Immature natural killer cell (primary cell): ENCODE measurements at places on chromosomes 2 and 18.
A peak's percentile ranks its signal among the peaks of the same experiment; 100 is the strongest.

DNA sequence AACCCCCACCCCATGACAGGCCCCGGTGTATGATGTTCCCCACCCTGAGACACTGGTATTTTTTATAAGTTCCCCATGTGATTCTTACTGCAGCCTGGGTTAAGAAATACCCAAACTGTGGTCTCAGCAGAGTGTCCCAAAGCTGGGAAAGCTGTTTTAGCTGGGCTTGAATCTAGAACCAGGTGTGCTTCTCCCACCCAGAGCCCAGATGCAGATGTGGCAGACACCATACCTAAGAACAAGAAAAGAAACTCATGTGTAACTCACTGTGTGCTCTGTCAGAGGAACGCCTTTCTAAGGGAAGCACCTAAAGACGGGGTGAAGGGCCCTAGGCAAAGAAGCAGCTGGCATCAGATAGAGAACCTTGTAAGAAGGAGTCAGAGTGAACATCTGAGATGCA is 23.9 kb downstream of the DOK1 start:
- H3K27ac ChIP-seq, result no peak overlapping the region
- H3K4me3 ChIP-seq, result no peak overlapping the region
- H3K4me1 ChIP-seq, result peaks cover 14% of the 10 kb centered on the region
- peaks cover 11% of the 10 kb centered on the region for H3K27me3 ChIP-seq
- no peaks in the 10 kb centered on the region for H3K36me3 ChIP-seq

GRCh38 chr2:98634406-98635092 is 26.2 kb downstream of the UNC50 start:
- H3K27me3 ChIP-seq, result peaks cover 6% of the 10 kb centered on the region
- H3K4me1 ChIP-seq, result peaks cover 76% of the 10 kb centered on the region
- peak overlapping the region; percentile 83 for H3K4me3 ChIP-seq
- peak; percentile 70 for DNase-seq

DNA sequence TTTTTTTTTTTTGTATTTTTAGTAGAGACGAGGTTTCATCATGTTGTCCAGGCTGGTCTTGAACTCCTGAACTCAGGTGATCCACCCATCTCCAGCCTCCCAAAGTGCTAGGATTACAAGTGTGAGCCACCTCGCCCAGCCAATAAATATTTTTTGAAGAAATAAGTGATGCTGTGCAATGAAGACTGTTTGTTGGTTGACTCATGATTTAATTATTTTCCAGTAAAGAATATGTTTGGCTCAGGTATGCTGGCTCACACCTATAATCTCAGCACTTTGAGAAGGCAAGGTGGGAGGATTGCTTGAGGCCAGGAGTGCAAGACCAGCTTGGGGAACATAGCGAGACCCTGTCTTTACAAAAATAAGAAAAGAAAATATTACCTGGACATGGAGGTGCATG is 41.8 kb upstream of the LPIN2 start:
- H3K4me3 ChIP-seq, result no peak overlapping the region
- H3K27ac ChIP-seq, result no peak overlapping the region
- peaks cover 37% of the 10 kb centered on the region for H3K4me1 ChIP-seq
- no peaks in the 10 kb centered on the region for H3K36me3 ChIP-seq
- H3K27me3 ChIP-seq, result no peaks in the 10 kb centered on the region

- no peak overlapping the region for H3K4me3 ChIP-seq
- no peak overlapping the region for H3K27ac ChIP-seq
- H3K27me3 ChIP-seq, result peaks cover 8% of the 10 kb centered on the region
- DNase-seq, result no peak
- peaks cover 14% of the 10 kb centered on the region for H3K4me1 ChIP-seq
Measured at GRCh38 chr2:219638217-219638947, 11.0 kb downstream of the SLC4A3 start.

DNA sequence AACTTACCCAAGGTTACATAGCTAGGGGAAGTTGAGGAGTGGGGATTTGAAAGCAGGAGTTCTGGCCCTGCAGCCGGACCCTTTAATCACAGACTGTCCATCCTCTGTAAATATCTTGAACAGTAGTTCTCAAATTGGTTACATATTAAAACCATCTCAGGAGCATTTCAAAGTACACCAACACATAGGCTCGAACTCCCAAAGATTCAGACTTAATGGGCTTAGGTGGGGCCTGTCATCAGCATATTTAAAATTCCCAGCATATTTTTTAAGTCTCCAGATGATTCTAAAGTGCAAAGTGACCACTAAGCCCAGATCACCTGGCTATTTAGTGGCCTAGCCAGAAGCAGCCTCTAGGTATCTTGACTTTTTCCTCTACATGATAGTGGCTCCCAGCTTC is 192.2 kb downstream of the ZNF385B start:
- DNase-seq, result no peak
- H3K4me1 ChIP-seq, result no peaks in the 10 kb centered on the region
- no peaks in the 10 kb centered on the region for H3K27me3 ChIP-seq
- H3K36me3 ChIP-seq, result no peaks in the 10 kb centered on the region
- no peak overlapping the region for H3K27ac ChIP-seq

DNA sequence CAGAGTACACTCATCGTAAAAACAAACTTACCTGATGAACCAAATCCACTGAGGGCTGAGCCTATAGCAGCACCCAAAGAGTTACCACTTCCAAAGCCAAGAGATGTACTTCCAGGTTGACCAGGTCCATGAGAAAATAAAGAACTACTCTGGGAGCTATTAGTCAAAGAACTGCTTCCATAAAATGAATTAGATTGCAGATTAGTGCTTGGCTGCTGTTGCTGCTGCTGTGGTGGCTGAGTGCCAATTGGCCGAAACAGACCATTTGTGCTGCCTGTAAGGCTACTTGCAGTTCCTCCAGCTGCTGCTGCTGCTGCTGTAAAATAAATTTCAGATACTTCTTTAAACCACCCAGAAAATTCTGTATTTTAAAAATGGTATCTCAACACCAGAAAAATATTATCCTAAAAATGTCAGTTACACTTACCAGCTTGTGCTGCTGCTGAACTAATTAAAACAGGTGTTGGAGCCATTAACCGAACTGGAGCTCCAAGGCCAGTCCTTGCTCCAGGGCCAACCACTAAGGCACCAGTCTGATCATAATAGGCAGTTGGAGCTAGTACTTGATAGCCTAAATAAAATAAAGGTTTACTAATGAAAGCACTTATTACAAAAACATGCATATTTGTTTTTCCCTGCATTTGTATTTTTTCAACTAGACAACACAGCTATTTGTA is 58.1 kb upstream of the SDC1 start:
- H3K27me3 ChIP-seq, result no peaks in the 10 kb centered on the region
- no peak for DNase-seq
- no peaks in the 10 kb centered on the region for H3K36me3 ChIP-seq

- DNase-seq, result no peak
- peaks cover 15% of the 10 kb centered on the region for H3K27me3 ChIP-seq
- no peaks in the 10 kb centered on the region for H3K36me3 ChIP-seq
- H3K27ac ChIP-seq, result no peak overlapping the region
- no peaks in the 10 kb centered on the region for H3K4me1 ChIP-seq
- no peak overlapping the region for H3K4me3 ChIP-seq
Measured at GRCh38 chr2:219525533-219526232, 11.4 kb downstream of the ASIC4 start.

- no peak overlapping the region for H3K4me3 ChIP-seq
- H3K4me1 ChIP-seq, result no peaks in the 10 kb centered on the region
- no peaks in the 10 kb centered on the region for H3K36me3 ChIP-seq
- H3K27me3 ChIP-seq, result peaks cover 15% of the 10 kb centered on the region
- H3K27ac ChIP-seq, result no peak overlapping the region
- DNase-seq, result no peak
Measured at GRCh38 chr18:48193521-48194492, 215.4 kb downstream of the ZBTB7C start.

DNA sequence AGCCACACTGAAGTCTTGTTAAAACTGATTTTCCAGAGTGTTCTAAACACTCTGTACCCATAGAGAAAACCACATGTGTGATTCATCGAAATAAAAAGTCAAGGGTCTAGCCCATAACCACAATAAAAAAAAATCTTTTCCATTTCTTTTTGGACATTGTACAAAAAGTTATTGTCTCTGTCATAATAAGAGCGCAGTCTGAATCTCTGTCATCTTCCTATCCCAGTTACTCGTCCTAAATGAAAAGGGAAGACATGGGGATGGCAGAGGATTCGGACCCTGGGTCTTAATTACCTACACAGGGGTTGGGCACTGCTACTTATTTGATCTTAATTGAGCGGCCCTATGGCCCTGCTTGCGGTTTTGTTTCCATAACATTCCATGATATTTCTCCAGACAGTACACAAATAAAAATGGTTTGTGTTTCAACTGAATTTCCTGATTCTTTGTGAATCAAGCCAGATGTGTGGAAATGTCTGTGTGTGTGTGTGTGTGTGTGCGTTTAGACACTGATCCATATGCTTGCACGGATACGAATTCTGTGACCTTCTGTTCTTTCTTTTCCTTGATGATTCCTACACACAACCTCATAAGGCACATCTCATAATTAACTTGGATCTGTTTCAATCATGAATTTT is 133.4 kb upstream of the SPATS2L start:
- peaks cover 1% of the 10 kb centered on the region for H3K27me3 ChIP-seq
- H3K27ac ChIP-seq, result no peak overlapping the region
- H3K36me3 ChIP-seq, result no peaks in the 10 kb centered on the region
- no peaks in the 10 kb centered on the region for H3K4me1 ChIP-seq
- no peak overlapping the region for H3K4me3 ChIP-seq

- H3K36me3 ChIP-seq, result no peaks in the 10 kb centered on the region
- H3K4me1 ChIP-seq, result peaks cover 24% of the 10 kb centered on the region
- peak; percentile 17 for DNase-seq
- H3K4me3 ChIP-seq, result peak overlapping the region; percentile 78
- peaks cover 9% of the 10 kb centered on the region for H3K27me3 ChIP-seq
Measured at GRCh38 chr2:169734169-169734847, 676 bp downstream of the KLHL23 start.

- peaks cover 8% of the 10 kb centered on the region for H3K36me3 ChIP-seq
- peaks cover 84% of the 10 kb centered on the region for H3K4me1 ChIP-seq
- no peak overlapping the region for H3K4me3 ChIP-seq
- peaks cover 4% of the 10 kb centered on the region for H3K27me3 ChIP-seq
Measured at GRCh38 chr2:53952519-53952918, 18.3 kb downstream of the PSME4 start.

DNA sequence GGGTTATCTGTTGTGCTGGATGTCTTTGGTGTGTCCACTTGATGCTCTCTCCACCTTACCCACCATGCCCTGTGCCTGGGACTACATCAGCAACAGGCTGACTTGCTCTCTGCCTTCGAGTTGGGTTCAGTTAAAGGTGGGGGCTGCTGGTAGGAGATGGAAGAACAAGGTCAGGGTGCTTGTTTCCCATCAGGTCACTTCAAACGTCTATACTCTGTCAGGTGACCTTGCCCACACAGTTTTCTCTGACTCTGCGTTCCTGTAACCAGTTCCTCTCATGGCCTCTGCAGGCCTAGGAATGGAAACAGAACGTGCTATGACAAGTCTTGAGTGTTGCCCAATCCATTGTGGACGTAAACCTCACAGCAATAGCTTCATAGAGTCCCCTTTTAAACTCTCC is 38.4 kb upstream of the PAPOLG start:
- H3K4me1 ChIP-seq, result no peaks in the 10 kb centered on the region
- H3K36me3 ChIP-seq, result no peaks in the 10 kb centered on the region
- H3K27ac ChIP-seq, result no peak overlapping the region

- no peaks in the 10 kb centered on the region for H3K4me1 ChIP-seq
- H3K36me3 ChIP-seq, result no peaks in the 10 kb centered on the region
- no peak overlapping the region for H3K27ac ChIP-seq
- no peak for DNase-seq
- H3K4me3 ChIP-seq, result no peak overlapping the region
Measured at GRCh38 chr2:116809109-116809508, 1005.4 kb upstream of the DDX18 start.

- no peak for DNase-seq
- H3K4me1 ChIP-seq, result peaks cover 67% of the 10 kb centered on the region
- H3K27me3 ChIP-seq, result no peaks in the 10 kb centered on the region
- H3K4me3 ChIP-seq, result peak overlapping the region; percentile 2
- H3K27ac ChIP-seq, result peak overlapping the region; percentile 31
- no peaks in the 10 kb centered on the region for H3K36me3 ChIP-seq
Measured at GRCh38 chr2:72956936-72957335, 39.6 kb downstream of the EMX1 start.

DNA sequence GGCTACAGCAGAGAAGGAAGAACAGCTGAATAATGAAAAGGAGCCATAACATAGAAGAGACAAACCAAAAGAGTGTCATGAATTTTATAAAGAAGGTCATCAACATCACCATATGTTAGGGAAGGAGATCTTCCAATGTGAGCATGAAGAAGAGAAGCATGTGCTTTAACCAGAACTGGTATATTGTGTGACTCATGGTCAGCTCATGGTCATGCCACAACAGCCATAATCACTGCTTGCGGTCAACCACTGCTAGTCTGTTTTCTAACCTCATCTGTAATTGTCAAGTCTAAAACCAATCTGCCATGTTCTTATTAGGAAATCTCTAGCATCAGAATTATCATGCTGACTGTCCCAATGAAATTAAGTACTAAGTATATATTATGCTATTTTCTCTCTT is 204.1 kb upstream of the VRK2 start:
- no peaks in the 10 kb centered on the region for H3K27me3 ChIP-seq
- DNase-seq, result no peak
- H3K4me1 ChIP-seq, result no peaks in the 10 kb centered on the region
- H3K4me3 ChIP-seq, result no peak overlapping the region

DNA sequence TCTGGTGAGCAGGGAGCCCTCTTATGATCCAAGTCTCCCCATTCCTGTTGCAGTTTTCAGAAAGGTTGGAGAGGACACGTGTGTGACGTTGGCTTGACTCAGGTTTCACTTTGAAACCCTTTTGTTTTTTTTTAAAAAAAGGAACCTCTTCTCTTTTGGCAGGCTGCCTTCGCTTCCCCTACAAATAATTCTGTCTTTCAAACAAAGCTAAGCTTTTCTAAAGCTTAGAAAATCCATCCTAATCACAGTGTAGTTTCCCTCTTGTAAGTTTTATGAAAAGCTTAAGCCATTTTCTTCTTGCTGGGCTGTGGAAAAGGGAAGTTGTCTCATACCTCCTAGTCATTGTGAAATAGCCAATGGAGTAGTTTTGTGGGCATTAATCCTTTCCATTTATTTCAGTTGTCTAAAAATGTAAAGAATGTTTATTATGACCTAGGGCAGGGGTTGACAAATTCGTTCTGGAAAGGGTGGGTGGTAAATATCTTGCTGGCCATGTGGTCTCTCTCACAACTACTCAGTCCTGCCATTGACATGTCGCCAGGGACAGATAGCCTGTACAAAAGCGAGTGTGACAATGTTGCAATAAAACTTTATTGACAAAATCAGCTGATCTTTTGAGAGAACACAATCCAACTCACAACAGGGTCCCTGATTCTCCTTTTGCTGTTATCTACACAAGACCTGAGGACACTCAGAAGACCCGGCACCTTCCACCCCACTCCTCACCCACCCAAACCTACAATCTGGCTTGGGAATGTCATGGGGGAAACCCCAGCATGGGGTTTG is 878.8 kb downstream of the RNF144A start:
- H3K27me3 ChIP-seq, result peaks cover 5% of the 10 kb centered on the region
- no peak overlapping the region for H3K4me3 ChIP-seq
- H3K4me1 ChIP-seq, result peaks cover 5% of the 10 kb centered on the region
- H3K36me3 ChIP-seq, result peaks cover 8% of the 10 kb centered on the region

DNA sequence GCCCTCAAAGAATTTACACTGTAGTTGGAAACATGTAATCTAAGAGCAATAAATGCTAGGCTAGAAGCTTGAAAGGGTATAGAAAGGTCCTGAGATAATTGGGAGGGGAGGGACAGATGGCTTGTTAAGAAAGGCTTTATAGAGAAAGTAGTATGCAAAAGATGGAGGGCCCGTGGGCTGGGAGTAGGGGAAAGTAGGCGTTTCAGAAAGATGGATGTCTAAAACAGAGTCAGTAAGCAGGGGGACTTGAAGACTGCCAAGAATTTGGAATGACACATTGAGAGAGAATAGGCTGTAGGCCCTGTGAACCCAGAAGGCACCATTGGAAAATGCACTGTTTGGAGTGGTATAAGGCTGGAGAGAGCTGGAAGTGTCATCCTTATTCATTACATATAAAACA is 822 bp downstream of the PSMG2 start:
- peak overlapping the region; percentile 94 for H3K4me3 ChIP-seq
- peak overlapping the region; percentile 97 for H3K27ac ChIP-seq
- DNase-seq, result no peak
- H3K36me3 ChIP-seq, result peaks cover 8% of the 10 kb centered on the region
- H3K27me3 ChIP-seq, result no peaks in the 10 kb centered on the region
